ENCODE measurements at places on chromosomes 7 and 10.

GRCh38 chr7:110442381-110442837 is 648.5 kb upstream of the LRRN3 start:
- peak; percentile 46 for DNase-seq

- no peak for DNase-seq
These were observed 73.3 kb downstream of the TAF3 start for GRCh38 chr10:7891634-7892033.

DNA sequence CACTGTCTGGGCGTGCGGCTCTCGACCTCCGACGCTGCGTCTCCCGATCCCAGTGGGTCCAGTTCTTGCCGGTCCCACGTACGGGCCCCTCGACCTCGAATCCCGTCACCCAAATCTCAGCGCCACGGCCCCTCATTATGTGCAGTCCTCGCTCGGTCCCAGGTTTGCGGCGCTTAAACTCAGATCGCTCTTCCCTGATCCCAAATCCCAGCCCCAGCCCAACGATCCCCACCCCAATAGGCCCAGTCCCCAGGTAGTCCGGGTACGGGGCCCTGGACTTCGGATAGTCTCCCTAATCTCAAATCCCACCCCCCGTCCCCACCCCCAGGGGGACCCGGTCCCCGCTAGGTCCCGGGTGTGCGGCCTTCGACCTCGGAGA is 666 bp downstream of the HNRNPF start:
- no peak for DNase-seq

- no peak for DNase-seq
These were observed 52.8 kb upstream of the SVIL start for GRCh38 chr10:29687421-29688164.

DNA sequence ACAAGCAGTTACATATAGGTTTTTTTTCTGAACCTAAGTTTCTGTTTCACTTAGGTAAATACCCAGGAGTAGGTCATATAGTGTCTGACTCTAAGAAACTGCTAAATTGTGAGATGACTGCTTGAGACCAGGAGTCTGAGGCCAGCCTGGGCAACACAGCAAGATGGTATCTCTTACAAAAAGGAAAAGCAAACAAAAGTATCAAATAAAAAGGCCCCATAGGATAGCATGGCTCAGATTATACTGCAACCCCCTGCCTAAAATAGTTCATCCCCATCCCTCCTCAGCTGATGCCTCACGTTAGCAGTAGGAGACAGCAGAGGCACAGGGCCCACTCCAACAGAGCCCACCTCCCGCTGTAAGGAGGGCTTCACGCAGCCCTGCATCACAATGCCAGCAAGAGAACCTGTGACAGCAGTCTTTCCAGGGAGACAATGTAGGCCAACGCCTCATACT is 90.3 kb downstream of the SRPK2 start:
- no peak for DNase-seq

DNA sequence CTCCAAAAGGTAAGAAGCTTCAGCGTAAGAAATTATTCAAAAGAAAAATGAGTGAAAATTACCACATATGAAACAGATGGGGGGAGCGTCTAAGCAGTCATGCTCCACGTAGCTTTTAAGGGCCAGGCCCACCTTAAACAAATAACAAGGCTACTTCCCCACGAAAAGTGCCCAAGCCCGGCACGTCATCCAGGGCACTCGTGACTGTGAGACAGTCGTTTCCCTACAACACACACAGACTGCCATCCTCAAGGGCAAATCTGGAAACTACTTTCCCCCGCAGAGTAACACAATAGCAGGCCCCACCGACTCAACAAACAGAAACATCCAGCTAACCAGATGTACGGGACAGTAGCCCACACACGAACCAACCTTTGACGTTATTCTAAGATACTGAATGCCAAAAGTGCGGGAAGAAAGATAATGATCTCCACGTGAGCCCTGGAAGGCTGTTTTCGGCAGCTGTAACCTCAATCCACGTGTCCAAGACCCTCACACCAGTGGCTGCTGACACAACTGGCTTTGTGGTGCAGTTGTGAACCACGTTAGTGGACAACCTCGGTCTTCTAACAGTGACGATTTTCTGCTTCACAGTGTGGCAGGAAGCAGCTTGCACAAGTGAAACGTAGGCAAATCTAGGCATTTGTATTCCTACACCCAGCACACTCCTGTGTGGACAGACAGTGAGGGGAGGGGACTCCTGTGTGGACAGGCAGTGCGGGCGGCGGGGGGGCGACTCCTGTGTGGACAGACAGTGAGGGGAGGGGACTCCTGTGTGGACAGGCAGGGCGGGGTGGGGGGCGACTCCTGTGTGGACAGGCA is 251.7 kb downstream of the ZMYND11 start:
- DNase-seq, result no peak

DNA sequence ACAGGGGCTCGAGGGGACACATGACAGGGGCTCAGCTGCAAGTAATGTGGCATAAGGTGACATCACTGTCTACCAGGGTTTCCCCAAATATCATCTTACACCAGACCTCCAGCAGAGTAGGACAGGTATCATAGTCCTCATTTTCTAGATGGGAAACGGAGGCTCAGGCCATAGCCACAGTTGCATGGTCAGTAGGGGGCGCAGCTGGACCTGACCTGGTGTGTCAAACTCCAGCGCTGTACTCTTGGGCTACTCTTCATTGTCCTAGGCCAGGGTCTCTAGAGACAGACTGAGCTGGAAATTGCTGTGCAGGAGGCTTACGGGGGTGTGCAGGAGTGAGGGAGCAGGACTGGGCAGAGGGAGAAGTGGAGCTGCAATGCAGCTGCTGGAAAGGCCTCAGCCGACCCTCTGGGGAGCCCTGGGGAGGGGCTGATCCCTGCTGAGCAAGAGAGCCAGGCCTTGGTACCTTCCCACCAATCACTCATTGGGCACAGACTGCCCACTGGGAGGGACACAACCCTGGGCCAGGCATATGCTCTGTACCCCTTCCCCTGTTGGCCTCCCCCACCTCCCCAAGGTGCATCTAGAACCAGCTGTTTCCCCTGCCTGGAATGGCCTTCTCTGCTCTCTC is 89.9 kb downstream of the CDH23 start:
- peak; percentile 50 for DNase-seq

DNA sequence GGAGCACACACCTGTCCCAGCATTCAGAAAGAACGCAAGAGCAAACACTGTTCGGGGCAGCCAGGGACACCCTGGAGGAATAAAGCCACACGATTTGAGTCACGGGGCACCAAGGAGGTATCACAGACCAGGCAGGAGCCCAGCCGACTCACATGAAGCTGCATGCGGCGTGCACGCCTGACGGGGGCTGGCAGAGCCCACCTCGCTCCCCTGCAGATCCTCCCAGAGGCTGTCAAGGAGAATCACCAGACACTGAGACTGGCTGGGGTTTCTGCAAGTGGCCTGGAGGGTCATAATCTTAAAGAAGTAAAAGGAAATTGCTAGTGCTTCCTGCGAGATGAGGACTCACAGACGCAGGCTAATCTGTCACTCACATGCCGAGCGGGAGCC is 61.6 kb downstream of the TCERG1L start:
- no peak for DNase-seq

GRCh38 chr10:6133331-6134098 is 44.7 kb downstream of the RBM17 start:
- DNase-seq, result no peak

- DNase-seq, result no peak
These were observed 43.4 kb upstream of the PDGFA start for GRCh38 chr7:562789-563628.

GRCh38 chr7:117800406-117800805 is 72.8 kb downstream of the CTTNBP2 start:
- DNase-seq, result no peak

DNA sequence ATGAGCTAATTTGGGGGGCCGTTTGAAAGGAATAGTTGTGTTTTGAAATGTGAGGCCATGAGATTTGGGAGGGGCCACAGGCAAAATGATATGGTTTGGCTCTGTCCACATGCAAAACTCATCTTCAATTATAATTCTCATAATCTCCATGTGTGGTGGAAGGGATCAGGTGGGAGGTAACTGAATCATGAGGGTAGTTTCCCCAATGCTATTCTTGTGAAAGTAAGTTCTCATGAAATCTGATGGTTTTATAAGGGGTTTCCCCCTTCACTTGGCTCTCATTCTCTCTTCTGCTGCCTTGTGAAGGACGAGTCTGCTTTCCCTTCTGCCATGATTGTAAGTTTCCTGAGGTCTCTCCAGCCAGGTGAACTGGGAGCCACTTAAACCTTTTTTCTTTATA is 490.8 kb upstream of the GRM3 start:
- DNase-seq, result no peak

DNA sequence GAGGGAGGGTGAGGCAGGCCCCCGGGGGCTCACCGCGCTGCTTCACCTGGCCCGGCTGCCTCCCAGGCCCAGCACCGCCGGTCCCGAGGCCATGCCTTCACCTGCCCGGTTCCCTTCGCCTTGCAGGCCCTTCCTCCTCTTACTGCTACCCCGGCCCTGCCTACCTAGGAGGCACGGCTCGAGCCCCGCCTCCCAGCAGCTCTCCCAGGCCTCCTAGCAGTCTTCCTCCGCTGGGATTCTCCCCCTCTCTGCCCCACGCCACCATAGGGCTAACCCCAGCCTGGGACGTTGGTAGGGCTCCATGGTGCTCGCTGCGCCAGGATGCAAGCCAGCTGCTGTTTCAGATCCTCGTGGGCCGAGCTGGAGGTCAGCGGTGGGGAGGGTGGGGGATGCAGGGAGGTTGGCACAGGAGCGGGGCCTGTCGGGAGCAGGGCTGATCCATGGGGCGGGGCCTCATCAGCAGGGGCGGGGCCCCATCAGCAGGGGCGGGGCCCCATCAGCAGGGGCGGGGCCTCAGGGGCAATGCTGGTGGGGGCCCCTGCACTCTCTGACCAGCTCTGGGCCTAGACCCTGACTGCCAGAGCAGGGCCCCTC is 63.3 kb downstream of the RASGEF1A start:
- DNase-seq, result no peak

DNA sequence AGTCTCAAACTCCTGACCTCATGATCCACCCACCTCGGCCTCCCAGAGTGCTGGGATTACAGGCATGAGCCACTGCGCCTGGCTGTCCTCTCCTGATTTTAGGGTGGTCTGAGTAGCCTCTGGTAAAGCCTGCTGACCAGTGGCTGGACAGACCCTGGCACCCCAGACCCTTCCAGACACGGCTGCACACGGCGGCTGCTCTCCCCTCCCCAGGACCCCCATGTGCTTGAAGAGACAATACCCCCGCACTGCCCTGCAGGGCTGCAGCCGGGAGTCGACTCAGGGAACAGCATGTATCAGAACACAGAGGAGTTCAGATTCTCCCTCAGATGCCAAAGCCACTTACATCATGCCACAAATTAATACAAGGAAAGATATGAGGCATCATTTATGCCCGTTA is 58.3 kb upstream of the CFAP46 start:
- no peak for DNase-seq

- DNase-seq, result no peak
These were observed 156.4 kb upstream of the PCBD1 start for GRCh38 chr10:71044720-71045119.

DNA sequence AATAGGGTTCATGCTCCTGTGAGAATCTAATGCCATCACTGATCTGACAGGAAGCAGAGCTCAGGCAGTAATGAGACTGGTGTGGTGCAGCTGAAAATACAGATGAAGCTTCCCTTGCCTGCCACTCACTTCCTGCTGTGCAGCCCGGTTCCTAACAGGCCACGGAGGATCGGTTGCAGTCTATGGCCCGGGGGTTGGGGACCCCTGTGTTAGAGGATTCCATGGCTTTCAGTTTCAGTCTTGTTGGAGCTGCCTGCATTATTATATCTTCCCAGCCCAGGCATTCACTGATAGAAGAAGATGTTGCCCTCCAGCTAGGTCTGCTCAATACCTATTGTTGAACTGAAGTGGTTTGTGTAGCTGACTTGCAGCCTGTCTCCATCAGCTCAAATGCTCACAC is 1298.8 kb downstream of the TYW1 start:
- DNase-seq, result no peak

DNA sequence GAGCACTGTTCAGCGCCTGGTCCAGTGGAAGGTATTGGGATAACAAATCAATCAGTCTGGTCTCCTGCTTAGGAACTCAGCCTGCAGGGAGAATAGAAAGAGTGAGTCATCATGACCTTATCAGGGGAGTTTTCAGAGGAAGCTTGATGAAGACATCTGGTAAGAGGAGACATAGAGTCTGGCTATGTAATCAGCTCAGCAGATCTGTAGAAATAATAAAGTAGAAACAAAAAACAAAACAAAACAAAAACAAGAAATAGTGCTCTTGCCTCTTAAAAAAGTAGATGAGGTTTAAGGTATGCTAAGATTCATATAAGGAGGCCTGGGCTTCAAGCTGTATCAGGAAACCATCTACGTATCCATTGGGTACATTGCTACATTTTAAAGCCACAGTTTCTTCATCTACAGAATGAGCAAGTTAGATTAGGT is 14.4 kb downstream of the TAS2R41 start:
- peak; percentile 53 for DNase-seq

- DNase-seq, result no peak
These were observed 4.4 kb downstream of the MSRB2 start for GRCh38 chr10:23099816-23100215.

- no peak for DNase-seq
These were observed 164.8 kb downstream of the WDR11 start for GRCh38 chr10:121015916-121016315.

- DNase-seq, result no peak
These were observed 57.0 kb upstream of the CDCA7L start for GRCh38 chr7:22002726-22003125.

GRCh38 chr7:21898265-21898930 is 47.3 kb downstream of the CDCA7L start:
- no peak for DNase-seq

- no peak for DNase-seq
These were observed 59.7 kb upstream of the CCDC71L start for GRCh38 chr7:106720641-106721040.

DNA sequence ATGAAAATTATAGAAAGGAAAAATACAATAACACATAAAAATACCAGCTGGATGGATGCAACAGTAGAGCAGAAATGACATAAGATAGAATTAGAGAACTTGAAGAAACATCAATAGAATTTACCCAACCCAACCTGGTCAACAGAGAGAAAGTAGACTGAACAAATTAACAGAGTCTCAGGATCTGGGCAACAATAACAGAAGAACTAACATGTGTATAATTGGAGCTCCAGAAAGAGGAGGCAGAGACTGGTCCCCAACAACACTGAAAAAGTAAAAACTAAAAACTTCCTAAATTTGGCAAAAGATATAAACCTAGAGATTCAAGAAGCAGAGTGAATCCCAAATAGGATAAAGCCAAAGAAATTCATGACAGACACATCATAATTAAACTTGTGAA is 458.8 kb downstream of the RPS24 start:
- no peak for DNase-seq

DNA sequence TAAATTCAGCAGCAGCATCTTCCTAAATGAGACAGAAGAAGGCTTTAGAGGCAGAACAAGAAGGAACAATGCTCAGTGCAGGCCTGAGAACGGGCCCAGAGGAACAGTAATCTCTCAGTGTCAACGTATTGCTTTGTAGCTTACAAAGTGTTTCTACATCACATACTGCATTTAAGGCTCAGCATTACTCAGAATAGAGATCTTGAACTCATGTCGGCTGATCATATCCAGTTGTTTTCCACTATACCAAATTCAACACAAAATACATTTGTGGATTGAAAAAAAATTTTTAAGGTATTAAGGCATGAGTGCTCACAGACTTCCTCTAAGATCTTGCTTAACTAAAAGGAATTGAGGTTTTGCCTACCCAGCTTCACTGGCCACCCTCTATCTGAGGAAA is 325.1 kb downstream of the HPSE2 start:
- no peak for DNase-seq

All from AG08396 (cell line).